ENCODE measurements at places on chromosomes 2 and 18.
A peak's percentile ranks its signal among the peaks of the same experiment; 100 is the strongest.

- DNase-seq = no peak
Observed at GRCh38 chr2:43194121-43194869, 32.1 kb downstream of the ZFP36L2 start.

DNA sequence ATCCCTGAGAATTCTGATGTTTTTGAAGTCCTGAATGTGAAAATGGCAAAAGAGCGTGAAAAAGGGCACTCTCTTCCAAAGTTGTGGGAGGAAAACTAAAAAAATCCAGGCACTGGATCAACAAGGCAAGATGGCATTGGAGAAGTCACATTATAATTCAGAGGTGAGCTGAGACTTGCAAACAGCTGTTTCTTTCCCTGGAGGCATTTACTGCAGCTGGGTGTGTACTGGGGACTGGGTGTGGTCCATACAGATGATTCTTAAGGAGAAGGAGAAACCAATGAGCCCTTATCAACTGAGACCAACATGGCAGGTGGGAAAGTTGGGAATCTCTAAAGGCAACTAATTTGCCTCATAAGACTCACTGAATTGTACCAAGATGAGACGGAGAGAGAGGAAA, 313.9 kb downstream of the TRIB2 start:
- DNase-seq = no peak

DNA sequence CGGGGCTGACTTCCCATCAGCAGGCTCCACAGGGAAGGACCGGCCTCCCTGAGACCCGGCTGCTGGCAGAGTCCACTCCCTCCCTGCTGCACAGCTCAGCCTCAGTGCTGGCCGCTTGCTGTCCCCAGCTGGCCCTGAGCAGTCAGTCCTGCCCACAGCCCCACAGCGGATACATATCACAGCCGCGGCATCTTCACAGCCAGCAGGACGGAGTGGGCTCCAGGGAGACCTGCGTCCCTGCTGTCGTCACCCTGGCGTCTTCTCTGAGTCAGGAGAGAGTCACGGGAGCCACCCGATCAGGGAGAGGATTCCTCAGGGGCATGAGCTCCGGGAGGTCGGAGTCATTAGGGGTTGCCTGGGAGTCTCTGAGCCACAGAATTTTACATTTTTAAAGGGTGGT, 13.1 kb upstream of the SNTG2 start:
- DNase-seq = no peak

DNA sequence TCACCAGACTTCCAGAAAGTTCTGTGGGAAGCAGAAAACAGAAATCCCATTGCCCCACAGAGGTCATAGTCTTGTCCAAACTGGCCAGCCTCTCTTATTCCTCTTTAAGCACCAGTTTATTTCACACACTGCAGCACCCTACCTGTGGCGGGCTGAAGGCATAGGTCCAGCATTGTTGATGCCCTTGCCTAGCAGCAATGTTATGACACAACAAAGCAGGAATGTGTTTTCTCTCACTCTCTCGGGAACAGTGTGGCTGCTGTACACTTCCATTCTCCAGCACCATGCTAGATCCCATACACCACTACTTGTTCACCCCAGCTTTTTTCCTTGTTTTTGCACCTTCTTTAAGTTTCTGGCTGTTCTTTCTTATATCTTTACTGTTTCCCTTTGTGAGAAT, 181.6 kb downstream of the DNAH6 start:
- no peak for DNase-seq

GRCh38 chr2:197867033-197867432, 62.6 kb downstream of the PLCL1 start:
- no peak for DNase-seq

GRCh38 chr2:65479524-65479923, 47.1 kb upstream of the SPRED2 start:
- DNase-seq = no peak

GRCh38 chr2:80326214-80326613, 21.7 kb upstream of the LRRTM1 start:
- DNase-seq = no peak

GRCh38 chr2:147250652-147251356, 594.0 kb upstream of the ACVR2A start:
- no peak for DNase-seq

DNA sequence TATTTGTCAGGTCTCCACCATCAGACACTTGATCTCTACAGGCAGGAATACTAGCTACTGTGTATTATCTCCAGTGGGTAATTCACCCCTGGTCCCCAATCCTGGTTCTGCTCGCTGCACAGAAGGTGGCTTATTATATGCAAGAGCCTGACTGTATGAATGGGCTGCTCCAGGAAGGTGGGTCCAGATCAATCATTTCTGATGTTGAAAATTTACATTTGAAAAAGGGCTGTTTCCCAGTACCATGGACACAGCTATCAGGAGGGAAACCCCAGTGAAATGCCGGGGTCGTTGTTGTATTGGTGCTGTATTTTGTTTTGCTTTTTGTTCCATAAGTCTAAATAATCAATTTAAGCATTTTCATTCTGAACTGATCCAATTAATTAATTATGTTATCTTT, 367.6 kb downstream of the RND3 start:
- DNase-seq = no peak

DNA sequence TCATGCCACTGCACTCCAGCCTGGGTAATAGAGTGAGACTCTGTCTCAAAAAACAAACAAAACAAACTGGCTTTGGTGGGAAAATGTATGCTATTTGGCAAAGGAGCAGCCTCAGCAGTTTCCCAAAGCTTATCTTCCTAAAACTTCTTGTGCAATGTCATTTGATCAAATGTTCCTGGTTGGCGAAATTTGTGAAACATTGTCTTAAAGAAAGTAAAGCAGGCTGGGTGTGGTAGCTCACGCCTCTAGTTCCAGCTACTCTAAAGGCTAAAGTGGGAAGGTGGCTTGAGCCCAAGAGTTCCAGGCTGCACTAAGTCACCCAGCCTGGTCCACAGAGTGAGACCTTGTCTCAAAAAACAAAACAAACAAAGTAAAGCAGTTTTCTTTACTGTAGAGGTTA, 17.3 kb upstream of the TAF4B start:
- no peak for DNase-seq

GRCh38 chr18:24443870-24444269, 16.6 kb upstream of the HRH4 start:
- no peak for DNase-seq

GRCh38 chr2:29920631-29921559, 491 bp downstream of the ALK start:
- DNase-seq = no peak

DNA sequence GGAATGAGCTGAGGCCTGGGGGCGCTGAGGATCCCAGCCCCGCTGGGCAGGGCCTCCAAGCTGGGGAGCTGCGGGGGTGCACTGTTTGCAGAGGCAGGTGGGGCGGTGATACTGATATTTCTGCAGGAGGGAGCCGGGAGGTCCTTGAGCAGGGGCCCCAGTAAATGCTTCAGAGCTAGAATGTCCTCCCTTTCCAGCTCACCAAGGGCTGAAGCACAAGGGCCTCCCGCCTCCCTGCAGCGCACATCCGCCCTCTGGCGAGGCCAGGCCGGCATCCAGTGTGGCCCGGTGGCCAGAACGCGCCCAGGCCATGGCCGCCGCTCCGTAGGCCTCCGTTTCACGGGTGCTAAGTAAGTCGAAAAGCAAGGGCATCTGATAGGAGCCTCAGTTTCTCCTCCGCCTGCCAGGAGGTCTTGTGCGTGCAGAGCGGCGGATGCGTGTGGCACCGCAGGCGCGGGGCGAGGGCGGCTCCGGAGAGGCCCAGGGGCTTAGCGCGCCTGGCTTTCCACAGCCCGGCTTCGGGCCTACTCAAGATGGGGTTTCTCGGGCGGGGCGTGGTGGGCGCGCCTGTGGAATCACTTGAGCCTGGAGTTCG, 29.5 kb upstream of the CHMP1B start:
- DNase-seq = no peak

GRCh38 chr18:36028859-36029258, 38.5 kb downstream of the RPRD1A start:
- no peak for DNase-seq

DNA sequence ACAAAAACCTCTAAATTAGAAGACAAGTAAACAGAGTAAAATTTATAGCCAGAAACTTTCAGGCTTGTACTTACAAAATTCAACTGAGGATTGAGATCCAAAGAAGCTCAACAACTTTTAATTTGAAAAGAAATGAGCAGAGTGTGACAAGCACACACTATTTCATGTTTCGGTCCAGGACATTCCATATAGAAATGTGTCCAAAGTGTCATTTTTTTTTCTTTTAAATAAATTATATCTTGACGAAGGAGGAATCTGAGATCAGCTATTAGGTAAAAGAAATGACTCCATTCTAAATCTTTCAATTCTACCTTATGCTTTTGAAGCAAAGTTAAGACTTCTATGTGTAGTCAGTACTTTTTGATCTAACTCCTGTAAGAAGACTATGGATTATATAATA, 4.6 kb downstream of the FN1 start:
- no peak for DNase-seq

GRCh38 chr2:240420206-240421104, 15.0 kb upstream of the GPC1 start:
- DNase-seq = peak; percentile 45

DNA sequence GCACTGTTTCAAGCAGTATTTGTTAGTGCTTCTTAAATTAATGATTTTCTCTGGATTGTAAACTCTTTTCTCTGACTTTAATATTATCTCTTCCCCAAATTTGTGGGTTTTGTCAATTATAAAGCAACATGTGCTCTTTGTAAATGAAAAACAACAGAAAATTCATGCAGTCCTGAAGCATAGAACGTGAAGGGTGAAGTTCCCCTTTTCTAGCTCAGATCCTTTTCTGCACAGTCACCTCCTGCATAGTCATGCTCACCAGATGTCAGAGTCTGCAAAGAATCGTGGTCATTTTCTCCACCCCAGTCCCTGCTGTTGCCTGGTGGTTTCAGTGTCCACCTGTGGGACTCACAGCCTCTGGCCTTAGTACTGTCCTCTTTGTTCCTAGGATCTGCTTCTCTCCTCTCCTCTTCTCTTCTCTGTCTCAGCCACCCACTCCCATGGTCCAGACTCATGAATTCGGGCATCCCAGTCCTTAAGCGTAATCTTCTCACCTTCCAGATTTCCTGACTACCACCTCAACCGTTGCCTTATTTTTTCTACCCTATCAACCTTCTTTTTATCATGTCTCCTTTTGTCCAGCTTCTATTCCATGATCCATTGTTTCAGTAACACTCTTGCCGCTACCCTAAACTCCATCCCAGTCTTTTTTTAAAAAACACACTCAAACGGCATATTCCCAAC, 229.1 kb downstream of the RTP5 start:
- DNase-seq = no peak

All from ascending aorta (tissue), 2 donors.